ENCODE measurements at places on chromosomes 3 and 15.

- no peak for DNase-seq
Observed at GRCh38 chr15:61521953-61522352, 292.9 kb upstream of the RORA start.

- DNase-seq, result no peak
Observed at GRCh38 chr3:194837457-194838127, 151.9 kb downstream of the FAM43A start.

DNA sequence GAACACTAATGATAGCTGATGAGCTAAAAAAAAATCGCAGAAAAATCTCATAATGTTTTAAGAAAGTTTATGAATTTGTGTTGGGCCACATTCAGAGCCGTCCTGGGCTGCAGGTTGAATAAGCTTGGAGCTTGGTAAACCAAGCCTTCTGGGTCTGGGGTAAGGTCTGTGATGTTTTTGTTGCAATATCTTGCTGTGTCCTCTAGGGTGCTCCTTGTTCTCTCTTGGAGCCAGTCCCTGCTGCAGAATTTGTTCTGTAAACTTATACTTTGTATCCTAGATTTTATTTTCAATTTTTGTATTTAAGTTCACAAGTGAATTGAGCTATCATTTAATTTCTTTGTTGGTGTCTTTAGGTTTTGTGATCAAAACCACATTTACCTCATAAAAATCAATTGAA, 143.7 kb downstream of the NR1D2 start:
- DNase-seq, result no peak

DNA sequence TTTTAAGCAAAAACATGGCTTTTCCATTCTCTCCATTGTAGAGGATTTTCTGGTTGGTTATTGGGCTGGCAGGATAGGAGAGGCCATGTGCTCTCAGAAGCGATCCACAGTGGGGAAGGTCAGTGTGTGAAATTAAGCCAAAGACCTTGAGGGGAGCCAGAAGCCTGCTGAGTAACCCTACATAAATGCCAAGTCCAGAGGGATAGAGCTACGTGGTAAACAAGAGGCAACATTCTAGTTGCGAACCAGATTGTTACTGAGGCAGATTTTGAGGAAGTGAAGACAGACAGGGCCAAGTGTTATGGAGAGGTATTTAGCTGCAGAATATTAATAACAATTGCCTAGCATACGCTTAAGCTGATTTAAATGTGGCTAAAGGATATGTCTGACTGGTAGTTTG, 592.8 kb upstream of the GBE1 start:
- no peak for DNase-seq

DNA sequence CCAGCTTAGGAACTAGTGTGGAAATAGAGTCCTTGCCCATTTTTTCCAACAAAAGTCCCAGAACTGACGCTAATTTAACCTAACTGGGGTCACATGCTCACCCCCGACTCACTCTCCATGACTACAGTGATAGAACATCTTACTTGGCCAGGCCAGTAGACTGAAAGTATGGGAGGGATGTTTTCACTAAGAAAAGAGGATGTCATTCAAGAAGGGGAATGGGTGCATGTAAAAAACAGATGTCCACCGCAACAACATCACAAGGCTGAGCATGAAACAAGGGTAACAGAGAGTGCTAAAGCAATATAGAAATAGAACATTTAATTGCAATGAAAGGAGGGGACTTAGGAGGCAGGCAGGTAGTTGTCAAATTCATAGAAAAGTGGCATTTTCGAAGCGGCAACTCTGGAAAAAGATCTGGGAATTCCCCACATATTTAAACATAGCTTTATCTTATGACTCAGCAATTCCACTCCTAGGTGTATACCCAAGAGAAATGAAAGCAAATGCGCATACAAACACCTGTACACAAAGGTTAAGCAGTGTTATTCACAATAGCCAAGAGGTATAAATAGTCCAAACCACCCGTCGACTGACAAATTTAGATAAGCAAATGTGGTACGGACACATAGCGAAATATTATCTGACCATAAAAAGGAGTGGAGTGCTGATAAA, 41.1 kb upstream of the UBE2E2 start:
- no peak for DNase-seq

DNA sequence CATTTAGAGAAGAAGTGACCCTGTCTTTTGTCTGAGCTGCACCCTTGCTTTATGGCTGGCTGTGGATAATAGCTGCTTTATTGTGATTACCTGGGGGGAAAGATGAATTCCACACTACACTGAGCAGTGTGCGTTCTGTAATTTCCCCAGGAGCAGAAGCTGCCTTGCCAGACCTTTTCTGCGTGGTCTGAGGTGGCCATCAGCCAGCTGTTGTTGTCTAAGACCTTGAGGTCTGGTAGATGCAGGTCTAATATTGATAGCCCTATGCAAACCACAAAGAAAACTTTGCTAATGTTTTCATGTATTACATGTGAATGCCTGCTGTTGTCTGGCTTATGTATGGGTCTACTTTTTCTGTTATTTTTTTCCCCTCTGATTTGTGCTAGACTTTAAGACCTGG, 144.6 kb downstream of the THSD4 start:
- no peak for DNase-seq

- DNase-seq, result peak; percentile 94
Observed at GRCh38 chr3:49165771-49166751, at the start of gene CCDC71. CCDC71 (minus strand) TSS chr3:49166331; CDS start chr3:49164208, 2,123 bp downstream.

DNA sequence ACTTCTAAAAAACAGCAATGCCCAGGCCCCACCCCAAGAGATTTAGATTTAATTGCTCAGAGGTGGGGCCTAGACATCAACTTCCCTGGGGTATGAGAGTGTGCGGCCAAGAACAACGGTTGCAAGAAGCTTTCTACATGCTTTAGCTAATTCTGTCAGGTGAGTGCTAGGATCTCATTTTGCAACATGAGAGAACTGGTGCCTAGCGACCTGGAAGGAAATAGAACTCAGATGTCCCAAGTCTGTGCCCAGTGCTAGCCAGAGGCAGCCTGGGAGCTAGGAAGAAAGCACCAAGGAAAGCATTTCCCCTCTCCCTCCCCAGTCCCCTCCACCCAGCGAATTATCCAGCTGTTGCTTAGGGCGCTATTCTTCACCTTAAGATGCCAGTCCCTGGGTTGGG, 22.9 kb upstream of the HRH1 start:
- no peak for DNase-seq

DNA sequence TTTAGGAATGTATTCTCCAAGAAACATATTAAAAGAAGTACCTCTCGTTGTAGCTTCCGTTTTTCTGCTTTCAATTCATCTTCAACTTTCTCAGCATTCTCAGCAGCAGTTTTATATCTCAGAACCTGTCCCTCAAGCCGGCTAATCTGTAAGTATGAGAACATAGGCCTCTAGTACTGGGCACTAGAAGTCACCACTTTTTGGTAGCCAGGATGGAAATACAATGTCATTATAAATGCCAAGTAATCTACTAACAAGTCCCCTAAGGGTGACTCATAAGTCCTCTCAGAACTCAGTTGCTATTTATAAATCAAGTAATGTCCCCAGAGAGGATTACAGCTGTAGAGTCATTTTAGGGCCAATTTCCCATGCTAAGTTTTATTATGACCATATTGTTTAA, 61.1 kb downstream of the MLH1 start:
- DNase-seq, result no peak

GRCh38 chr3:31934018-31934417, 47.0 kb downstream of the OSBPL10 start:
- no peak for DNase-seq

DNA sequence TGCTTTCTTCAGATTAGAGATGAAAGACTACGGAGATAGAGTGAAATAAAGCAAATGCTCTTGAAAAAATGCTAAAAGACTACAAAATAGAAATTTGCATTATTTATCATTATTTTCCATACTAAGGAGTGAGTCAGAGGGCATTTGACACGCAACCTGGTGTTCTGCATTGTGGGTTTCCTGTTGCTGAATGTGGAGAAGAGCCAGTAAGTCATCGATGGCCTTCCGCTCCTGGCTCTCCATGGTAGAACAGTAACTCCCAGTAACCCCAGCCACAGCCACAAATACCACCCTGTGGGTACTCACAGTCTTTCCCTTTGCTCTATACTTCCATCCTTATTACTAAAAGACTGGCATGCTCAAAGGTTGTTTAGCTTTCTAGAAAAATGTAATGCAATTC, 61.5 kb downstream of the CGGBP1 start:
- peak; percentile 81 for DNase-seq

GRCh38 chr3:173932624-173933023, 535.1 kb downstream of the NLGN1 start:
- no peak for DNase-seq

GRCh38 chr15:63070681-63071129, 28.2 kb downstream of the TPM1 start:
- no peak for DNase-seq
